ENCODE measurements at places on chromosomes 3 and 15.

DNA sequence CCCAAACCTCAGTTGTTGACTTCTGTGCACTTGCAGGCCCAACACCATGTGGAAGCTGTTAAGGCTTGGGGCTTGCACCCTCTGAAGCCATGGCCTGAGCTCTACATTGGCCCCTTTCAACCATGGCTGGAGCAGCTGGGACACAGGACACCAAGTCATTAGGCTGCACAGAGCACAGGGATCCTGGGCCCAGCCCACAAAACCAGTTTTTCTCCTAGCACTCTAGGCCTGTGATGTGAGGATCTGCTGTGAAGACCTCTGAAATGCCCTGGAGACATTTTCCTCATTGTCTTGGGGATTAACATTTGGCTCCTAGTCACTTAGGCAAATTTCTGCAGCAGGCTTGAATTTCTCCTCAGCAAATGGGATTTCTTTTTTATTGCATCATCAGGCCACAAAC is 1255.7 kb downstream of the ZPLD1 start:
- no peak for DNase-seq

DNA sequence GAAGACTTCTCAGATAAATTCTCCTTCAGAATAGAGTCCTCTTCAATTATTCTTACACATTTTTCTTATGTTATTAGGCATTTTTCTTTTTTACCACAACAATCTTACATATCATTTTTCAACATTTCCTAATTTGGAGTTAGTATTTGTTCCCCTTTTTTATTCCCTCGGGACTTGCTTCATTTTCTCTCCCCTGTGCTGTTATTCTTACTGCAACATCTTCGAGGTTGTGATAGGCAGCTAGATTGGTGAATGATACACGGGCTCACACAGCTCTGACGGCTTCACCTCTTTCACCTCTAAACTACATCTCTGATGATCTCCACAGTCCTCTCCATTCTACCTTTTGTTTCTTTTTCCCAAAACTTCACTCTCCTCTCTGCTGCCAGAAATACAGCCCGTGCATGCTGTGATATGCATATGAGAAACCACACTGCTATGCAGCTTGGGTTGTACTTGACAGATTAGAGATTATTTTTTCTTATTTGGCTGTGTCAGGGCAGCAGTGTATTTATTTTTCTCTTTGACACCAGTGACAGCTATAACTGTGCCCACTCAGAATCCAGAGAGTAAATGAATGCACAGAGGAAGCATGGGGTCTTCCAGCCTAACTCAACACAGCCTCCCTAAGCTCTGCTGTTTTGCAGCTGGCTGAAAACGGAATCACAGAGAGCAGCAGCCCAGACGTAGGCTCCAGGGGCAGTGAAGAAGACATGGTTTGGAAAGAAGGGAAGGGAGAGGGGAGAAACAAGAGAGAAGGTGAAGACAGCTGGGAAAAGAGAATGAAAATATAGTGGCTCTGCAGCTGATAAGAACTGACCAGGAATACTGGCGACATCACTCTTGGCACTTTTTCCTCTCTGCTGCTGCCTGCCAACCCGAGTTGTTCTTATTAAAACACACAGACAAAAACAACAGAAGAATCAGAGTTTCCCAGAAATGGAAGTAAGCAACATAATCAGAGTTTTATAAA is 61.8 kb downstream of the SLC9A9 start:
- DNase-seq: no peak

DNA sequence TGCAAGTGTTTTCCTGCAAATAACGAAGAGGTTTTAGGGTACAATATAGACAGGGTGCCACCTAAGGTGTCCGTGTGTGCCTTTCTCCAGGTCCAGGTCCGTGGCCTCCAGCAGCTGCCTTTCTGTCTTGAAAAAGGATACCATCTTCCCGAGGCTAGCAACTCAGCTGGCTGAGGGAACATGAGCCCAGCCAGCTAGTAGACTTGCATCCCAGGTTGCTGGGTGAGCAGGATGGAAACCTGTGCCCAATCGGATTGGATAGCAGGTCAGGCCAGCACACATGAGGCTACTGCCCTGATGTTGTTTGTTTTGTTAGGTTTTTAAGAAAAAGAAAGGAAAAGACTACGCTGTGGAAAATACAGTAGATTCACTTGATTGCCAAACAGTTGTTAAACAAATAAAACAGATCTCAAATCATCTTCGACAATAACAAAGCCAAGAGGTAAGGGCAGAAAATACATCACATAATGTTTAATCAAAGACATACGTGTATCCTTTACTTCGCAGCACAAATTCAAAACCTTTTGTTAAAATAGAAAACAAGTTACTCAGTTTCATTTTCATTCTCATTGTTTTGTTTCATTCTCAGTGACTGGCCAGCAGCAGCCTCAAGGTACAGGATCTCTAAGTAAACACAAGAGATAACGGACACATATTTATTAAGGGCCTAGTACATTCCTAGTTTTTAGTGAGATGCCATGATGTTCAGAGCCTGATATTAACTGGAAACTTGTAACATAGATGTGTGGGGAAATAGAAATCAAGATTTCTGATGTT is 661.2 kb upstream of the NR2F2 start:
- no peak for DNase-seq

DNA sequence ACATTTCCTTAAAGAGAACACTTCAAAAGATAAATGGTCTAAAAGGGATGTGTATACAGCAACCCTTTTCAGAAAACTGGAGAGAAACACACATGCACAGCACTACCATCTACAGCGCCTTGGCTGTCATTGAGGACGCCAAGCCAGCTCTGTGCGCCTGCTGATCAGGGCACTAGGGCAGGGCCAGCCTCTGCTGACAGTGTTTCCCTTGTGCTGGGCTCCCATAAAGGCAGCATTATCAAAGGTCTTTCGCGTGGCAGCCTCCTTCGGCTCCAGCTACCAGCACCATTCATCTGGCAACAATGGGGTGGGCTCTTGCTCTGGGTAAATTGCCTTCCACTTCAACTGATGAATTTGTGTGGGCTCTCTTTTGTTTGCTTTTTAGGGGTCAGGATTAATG is 53.4 kb downstream of the LDHAL6B start:
- DNase-seq: no peak

- DNase-seq: no peak
Observed at GRCh38 chr15:61946778-61947177, 113.5 kb downstream of the VPS13C start.

GRCh38 chr3:50652709-50653108 is 22.0 kb upstream of the DOCK3 start:
- peak; percentile 26 for DNase-seq

GRCh38 chr15:79283252-79284048 is 928 bp downstream of the ANKRD34C start:
- DNase-seq: no peak

GRCh38 chr3:99240700-99241099 is 339.2 kb upstream of the DCBLD2 start:
- no peak for DNase-seq

- DNase-seq: no peak
Observed at GRCh38 chr15:72912996-72913395, 129.4 kb upstream of the ADPGK start.

- no peak for DNase-seq
Observed at GRCh38 chr3:25171118-25171807, 256.8 kb upstream of the RARB start.

DNA sequence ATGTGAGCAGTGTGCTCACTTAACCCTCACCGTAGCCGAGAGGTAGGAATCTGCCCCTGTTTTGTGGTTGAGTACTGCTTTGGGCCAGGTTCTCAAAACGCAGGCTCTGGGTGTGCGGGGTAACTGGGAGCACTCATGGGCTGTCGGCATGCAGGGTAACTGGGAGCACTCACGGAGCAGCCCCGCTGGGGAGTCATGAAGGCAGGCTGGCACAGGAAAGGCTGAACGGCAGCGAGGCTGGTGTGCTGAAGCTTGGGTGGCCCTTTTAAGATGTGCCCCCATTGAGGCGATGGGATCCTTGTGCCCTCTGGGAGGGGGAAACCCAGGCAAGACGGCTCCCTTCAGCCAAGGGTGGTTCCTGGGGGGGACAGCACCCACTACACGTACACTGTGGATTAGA is 44.6 kb upstream of the VPS8 start:
- DNase-seq: no peak

GRCh38 chr15:68228971-68229385 is 550 bp downstream of the CLN6 start:
- DNase-seq: no peak

GRCh38 chr3:176554264-176554663 is 643.0 kb downstream of the TBL1XR1 start:
- no peak for DNase-seq

GRCh38 chr15:33720952-33721351 is 247.3 kb upstream of the CHRM5 start:
- no peak for DNase-seq

DNA sequence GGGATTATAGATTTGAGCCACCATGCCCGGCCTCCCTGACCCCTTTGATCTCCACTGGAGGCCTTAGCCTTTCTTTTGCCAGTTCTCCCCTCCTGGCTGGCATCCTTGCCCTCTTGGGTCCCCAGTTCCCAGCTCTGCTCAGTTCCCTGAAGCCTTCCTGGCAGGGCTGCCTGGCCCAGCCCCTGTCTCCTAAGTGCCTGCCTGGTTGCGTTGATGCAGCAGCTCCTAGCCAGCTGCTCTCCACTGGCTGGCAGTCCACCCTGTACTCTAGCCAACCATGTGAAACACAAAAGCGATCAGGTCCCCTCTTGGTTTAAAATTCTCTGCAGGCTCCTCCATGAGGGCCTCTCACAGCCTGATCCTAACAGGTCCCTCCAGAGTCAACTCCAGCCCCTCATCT is 184.7 kb downstream of the RAB11A start:
- no peak for DNase-seq

DNA sequence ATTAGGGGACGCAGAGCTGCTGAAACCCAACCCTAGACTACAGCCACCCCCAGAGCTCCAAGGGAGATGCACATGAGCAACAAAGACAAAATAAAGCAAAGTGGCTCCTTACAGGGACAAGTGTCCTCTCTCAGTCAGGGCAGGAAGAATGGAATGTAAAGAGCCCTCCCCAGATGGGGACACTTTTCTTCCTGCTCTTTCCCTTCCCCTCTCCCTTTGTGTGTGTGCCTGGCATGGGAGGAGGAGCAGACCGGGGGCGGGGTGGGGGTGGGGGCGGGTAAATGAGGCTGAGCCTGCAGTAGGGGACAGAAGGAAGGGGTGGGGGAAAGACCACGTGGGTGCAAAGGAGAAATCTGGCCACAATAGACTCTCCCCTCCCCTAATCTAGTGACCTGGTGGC is 37.4 kb downstream of the ACAA1 start:
- no peak for DNase-seq

DNA sequence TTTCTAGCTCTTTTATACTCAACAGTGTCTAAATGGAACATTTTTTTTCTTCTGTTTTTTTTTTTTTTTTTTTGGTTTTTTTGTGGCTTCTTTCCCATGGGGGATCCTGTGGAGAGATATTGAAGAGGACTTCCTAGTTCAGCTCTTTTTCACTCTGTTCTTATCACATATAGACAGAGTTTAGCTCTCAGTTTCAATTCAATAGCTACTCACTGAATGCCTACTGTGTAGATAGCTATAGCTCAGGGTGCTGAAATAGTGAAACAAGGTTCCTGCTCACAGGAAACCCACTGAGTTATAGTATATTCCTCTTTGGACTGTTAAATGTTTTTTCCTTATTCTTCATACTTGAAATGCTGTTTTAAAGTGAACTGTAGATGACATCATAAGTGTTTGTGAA is 918.8 kb downstream of the CADM2 start:
- no peak for DNase-seq

GRCh38 chr15:88878720-88879184 is 16.6 kb downstream of the HAPLN3 start:
- DNase-seq: no peak

DNA sequence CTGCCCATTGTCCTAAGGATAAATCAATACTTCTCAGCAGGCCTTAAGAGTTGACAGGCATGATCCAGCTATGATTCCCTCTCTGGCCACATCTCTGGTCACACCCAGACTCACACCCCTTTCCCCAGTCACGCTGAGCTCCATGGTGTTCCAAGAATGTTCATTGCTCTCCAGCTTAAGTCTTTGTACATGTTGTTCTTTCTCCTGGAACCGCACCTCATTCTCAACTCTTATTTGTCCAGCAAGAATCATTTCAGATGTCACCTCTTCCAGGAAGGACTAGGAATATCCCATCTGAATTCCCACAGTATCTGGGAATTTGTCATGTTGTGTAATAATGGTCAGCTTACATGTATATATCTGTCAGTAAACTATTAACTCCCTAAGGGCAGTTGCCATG is 118.3 kb upstream of the GALNT15 start:
- DNase-seq: no peak

GRCh38 chr3:72153477-72154314 is 368.7 kb upstream of the PROK2 start:
- no peak for DNase-seq

DNA sequence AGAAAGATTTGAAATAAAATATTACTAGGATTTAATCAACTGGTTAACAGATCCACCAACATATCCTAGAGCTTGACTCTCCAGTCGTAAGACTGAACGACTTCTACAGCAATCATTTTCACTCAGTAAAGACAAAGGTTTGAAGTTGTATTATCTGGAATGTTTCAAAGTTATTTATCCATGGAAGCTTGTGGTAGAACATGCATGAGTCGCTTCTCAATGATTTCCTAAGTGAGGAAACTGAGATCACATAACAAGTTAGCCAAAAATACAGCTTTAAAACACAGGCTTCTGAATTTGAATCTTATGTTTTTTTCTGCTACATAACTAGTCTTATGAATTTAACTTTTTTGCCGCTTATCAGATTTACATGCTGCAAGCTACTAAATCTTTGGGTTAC is 241.8 kb downstream of the FOXP1 start:
- DNase-seq: no peak

DNA sequence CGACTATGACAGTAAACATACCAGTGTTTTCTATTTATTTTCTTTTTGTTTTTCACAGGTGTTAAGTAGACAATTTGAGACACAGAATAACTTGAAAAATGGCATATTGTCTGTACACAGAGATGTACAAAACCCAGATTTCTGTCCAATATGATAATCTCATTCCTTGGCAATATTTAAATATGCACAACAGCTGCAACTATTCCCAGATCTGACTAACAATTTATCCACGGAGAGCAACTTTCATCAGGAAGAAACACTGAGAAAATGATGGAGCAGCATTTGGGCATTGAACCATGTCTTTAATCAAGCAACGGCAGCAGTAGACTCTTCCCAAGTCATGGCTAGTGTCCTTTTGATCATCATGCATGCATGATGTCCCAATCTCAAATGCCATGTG is 452.6 kb downstream of the ZPLD1 start:
- no peak for DNase-seq

GRCh38 chr15:43376017-43376705 is 5.3 kb downstream of the TUBGCP4 start:
- DNase-seq: no peak

DNA sequence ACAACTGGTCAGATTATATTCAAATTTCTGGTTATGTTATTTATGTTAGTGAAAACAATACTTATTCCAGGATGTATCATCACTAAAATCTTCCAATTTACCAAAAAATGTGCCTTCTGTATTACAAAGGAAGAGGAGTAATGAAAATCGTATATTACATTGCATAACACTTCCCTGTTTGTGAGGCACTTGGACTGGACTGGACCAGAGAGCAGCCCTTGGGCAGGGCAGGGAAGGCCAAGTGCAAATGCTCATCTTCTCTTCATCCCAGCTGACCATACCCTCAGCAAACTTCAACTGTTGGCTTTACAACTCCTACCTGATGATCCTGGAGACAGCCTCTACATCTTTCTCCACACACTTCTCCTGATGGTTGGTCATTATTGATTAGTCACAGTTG is 285.7 kb upstream of the MME start:
- DNase-seq: no peak
